ENCODE measurements at places on chromosomes 2 and 18.

- DNase-seq: no peak
Measured at GRCh38 chr2:225814554-225814953, 415.0 kb downstream of the NYAP2 start.

DNA sequence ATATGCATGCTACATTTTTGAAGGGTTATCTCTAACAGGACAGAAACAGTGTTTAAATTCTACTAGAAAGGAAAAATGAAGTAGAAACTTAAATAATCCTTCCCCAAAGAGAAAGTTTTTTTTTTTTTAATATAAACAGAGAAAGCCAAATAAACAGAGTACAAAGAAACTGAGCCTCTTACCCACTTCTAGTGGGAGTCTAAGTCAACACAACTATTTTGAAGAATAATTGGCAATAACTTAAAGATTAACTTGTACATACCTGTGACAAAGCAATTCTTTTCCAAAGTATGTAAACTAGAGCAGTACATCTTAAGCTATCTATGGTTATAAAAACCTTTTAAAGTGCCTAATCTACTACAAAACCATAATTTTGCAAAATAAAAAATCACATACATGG is 224.7 kb downstream of the KCNH7 start:
- no peak for DNase-seq

DNA sequence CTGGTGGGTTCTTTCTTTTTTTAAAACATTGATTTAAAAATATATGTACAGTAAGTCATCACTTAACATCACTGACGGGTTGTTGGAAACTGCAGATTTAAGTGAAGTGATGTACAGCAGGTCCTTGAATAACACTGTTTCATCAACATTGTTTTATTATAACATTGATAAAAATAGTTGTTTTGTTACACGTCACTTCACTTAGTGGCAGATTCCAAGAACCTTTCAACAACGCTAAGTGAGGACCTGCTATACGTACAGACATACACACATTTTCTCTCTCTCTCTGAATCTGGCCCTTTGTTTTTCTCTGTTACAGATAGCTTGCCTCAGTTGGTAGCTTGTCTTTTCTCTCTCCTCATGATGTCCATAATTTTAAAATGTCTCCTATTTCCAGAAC is 9.5 kb downstream of the CNOT11 start:
- DNase-seq: no peak

- no peak for DNase-seq
Measured at GRCh38 chr2:23120161-23120560, 264.8 kb upstream of the KLHL29 start.

- DNase-seq: no peak
Measured at GRCh38 chr2:120881981-120882788, 146.5 kb downstream of the GLI2 start.

- DNase-seq: no peak
Measured at GRCh38 chr18:58694720-58695468, 23.6 kb downstream of the MALT1 start.

DNA sequence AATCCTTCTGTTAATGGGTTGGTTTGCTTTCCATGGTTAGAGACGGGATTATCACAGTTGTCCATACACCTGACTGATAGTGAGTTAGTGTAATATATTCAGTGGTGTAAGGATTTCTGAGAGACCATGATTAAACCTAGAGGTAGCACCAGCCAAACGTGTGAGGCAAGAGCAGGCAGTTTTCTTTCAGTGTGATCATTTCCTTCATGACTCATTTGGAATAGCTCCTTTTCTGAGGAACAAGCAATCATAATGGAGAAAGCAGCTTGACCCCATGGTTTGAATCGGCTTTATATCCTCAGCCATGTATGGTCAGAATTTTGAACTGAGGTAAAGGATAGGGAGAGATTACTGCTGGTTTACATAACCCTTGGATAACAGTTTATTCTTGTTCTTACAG is 2.9 kb downstream of the MXD1 start:
- DNase-seq: peak; percentile 67

GRCh38 chr2:181070119-181070835 is 89.9 kb downstream of the UBE2E3 start:
- peak; percentile 67 for DNase-seq

DNA sequence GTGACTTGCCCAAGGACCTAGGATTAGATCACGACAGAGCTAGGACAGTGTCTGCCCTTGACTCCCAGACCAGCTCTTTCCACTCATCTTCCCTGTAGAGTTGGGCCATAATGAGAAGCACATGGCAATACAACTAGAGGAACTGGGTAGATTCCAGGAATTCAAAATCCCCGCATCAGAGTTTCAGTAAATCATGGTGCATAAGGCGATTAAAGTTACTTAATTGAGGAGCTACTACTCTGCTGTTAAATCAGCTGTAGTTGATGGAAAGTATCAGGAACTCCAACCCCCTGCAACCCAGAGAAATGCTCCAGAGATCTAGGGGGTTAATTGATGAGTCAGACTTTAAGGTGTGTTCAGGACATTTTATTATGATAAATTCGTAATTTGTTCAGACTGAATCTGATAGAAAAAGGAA is 5.7 kb downstream of the ANTXR1 start:
- DNase-seq: peak; percentile 50

- DNase-seq: no peak
Measured at GRCh38 chr2:31945572-31945935, 65.3 kb downstream of the MEMO1 start.

DNA sequence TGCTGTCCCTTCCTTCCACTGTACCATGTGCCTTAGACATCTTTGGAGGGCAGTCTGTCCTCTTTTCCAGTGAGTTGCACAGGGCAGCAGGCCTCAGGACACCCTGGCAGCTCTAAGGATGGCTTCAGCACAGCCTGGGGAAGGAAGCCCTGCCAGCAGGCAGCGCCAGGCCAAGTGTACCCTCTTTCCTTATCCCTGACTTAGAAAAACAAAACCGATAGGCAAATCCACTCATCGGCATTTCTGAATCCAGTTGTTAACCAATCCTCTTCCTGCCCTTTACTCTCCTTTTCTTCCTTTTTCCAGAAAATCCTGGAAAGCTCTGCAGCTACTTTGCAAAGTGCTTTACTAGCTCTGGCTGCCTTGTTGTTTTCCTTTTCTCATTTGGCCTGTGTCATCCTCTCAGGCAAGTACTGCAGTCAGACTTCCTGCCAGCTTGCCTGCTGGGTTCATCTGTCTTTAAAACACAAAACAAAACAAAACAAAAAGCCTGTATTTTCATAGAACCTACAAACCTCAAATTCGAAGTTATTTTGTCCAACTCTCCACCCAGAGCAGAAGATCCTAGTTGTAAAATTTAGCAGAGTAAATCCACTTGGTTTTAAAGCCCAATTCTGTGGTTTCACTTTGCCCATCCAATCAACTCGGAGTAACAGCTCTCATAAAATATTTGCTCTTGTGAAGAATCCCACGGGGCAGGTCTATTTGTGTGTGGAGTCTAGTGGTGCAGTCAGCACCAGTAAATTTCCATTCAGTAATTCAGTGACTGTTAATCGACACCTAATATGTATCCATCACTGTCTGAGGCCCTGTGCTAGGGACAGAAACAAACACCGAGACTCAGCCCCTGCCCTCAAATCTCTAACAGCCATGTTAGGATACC is 45.2 kb downstream of the PCBP1 start:
- peak; percentile 63 for DNase-seq
